ENCODE measurements at places on chromosomes 12 and 14. TPM values are rescaled to one million over a fixed set of nuclear protein-coding genes. Genes with fewer than 3 reads are reported as not detected.

ZNF84 gene
- total RNA-seq, result 61.7 TPM

CLEC4D gene
- not detected for total RNA-seq

KRT82 gene
- not detected for total RNA-seq

STON2 gene
- 78.3 TPM for total RNA-seq

SYT1 gene
- 286 TPM for total RNA-seq

OTOGL gene
- 4.3 TPM for total RNA-seq

KLRG1 gene
- 14.7 TPM for total RNA-seq

- DNase-seq, result no peak
These were observed 87.1 kb upstream of the ATF7IP start for GRCh38 chr12:14278294-14278953.

DNA sequence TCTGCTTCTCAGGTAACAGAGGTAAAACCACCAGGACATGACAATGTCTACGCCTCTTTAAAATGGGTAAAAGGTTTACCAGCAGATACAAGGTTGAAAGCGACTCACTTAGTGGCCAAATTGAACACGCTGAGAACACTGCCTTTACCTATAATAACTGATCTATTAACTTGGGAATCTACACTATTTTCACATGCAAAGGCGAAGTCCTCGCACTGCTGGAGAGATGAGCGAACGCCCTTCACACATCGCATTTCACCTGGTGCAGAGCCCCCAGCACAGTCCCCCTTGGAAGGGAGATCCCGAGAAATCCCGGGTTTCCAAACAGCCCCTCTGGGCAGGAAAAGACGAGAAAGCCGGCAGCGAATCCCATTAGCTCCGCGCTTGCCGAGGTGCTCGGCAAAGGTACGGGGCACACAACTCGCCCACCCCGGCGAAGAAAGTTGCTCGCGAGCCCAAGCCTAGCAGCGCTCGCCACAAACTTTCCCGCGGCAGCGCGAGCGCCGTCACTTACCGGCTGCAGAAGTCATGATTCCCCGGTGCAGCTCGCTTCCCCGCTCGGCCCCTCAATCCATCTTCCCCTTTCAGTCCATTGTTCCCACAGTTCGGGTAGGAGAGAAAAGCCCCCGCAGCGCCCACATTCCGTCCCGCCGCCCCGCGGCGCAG, 423 bp downstream of the FGD6 start:
- DNase-seq, result no peak

GRCh38 chr12:68772714-68773113, 26.7 kb downstream of the SLC35E3 start:
- DNase-seq, result no peak

DNA sequence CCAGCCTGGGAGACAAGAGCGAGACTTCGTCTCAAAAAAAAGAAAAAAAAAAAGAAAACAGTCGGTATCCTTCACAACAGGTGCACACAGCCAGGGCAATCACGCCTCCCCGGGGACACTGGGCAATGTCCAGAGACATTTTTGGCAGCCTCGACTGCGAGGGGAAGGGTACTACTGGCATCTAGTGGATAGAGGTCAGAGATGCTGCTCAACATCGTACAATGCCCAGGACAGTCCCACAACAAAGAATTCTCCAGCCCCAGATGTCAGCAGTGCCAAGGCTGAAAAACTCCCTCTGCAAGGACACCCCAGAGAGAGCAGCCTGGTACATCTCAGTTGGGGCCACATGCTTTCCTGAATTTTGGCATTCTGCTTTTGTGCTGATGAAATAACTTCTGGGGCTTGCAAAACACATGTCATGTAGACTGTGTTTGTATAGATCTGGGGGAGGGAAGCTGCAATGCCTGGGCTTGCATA, 21.5 kb downstream of the ALDH2 start:
- DNase-seq, result no peak

- DNase-seq, result no peak
These were observed 60.9 kb upstream of the CMKLR1 start for GRCh38 chr12:108400056-108400455.

DNA sequence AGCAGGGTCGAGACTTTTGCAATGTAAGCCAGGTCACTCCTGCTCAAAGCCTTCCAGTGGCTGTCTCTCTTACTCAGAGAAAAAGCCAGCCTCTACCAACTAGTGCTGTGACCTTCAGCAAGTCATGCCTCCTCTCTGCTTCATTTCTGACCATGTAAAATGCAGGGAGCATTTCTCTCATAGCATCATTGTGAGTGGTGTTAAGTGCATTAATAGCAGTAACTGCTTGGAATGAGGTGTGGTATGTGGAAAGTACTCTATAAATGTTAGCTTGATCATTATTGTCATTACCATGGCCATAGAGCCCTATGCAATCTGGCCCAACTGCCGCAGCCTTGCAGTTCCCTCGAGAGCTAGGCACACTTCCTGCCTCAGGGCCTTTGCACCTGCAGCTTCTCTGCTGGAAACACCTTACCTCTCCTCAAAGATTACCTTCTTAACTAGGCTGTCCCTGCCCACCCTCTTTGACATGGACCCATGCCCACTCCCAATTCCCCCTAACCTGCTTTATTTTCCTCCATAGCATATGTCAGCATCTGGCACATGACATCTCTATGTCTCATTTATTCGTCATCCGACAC, 10.9 kb downstream of the PLEKHD1 start:
- no peak for DNase-seq

DNA sequence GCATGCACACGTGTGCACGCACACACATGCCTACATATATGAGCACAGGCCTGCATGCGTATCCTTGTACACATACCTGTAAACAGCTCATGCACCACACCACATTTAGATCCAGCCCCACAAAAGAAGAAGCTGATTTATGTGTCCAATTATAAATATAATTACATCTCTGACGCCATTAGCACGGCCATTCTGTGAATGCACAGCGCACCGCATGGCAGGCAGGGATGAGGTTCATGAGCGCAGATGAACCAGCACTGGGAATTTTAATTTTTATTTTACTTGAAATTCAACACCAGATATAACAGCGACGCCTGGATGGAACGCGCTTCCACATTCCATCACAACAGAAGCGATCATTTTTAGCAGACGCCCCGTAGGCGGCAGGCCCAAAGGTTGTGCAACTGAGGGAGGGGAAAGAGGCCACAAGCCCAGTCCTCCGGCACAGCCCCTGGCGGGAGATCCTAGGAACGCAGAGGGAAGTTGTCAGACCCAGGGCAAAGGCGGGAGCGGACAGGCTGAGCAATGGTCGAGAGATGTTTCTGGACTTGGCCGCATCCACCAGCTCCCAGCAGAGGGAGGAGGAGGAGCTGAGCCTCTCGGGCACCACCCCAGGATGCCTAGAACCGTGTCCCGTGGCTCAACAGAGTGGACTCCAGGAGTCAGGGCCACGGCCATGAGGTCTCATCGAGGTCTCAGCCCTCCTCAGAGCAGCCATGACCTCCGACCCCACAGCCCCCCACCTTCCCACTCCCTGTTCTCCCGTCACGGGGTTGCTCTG, 37.9 kb upstream of the GALNT9 start:
- DNase-seq, result no peak

GRCh38 chr12:31471051-31471450, 119.9 kb downstream of the DENND5B start:
- no peak for DNase-seq

GRCh38 chr12:2580821-2581220, 213.9 kb upstream of the FKBP4 start:
- no peak for DNase-seq

DNA sequence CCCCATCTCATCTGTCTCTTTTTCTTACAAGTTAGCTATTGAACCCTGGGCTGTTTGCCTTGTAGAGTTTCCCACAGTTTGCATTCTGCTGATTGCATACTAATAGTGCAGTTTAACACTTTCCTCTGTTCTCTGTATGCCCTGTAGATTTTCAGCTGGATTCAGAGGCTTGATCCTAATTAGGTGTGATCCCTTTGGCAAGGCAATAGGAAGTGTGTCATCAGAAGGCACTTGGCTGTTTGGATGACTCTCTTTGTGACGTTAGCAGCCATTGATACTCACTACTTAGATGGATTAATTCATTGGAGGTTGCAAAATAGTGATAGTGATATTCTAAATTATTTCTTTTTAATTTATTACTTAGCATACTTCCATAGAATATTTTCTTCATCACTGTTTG, 33.6 kb downstream of the FUT8 start:
- DNase-seq, result no peak

DNA sequence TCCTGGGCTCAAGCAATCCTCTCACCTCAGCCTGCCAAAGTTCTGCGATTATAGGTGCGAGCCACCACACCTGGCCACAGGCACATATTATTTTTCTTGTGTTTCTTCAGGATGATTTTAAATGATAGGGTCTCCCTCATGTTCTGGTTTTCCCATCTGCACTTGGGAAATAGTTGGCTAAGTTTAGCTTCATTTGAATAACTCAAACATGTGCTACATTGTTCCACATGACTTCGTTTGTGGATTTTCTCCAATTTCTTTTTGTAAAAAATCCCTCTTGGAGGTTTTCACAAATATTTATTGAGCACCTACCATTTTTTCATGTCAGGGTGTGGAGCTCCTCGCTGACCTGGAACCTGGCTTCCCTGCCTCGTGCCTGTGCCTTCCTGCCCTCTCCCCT, 55.2 kb upstream of the GNPNAT1 start:
- DNase-seq, result no peak

- no peak for DNase-seq
These were observed 180.4 kb upstream of the ATP2B1 start for GRCh38 chr12:89889062-89889461.

DNA sequence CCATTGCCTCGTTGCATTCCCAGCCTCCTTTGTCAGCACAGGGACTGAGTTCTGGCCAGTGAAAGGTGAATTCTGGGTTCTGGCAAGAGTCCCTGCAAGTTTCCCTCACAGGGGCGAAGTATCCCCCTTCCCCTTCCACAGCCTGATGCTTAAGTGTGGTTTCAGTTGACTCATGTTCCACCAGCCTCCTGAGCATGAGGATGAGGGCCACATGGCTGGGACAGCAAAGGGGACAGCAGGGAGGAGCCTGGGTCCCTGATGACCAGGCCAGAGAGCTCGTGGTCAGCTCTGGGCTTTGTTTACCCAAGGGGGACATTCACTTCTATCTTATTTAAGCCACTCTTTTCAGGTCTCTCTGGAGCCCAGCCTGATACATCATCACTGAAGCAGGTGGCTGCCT, 36.5 kb downstream of the CACNA2D4 start:
- DNase-seq, result no peak

DNA sequence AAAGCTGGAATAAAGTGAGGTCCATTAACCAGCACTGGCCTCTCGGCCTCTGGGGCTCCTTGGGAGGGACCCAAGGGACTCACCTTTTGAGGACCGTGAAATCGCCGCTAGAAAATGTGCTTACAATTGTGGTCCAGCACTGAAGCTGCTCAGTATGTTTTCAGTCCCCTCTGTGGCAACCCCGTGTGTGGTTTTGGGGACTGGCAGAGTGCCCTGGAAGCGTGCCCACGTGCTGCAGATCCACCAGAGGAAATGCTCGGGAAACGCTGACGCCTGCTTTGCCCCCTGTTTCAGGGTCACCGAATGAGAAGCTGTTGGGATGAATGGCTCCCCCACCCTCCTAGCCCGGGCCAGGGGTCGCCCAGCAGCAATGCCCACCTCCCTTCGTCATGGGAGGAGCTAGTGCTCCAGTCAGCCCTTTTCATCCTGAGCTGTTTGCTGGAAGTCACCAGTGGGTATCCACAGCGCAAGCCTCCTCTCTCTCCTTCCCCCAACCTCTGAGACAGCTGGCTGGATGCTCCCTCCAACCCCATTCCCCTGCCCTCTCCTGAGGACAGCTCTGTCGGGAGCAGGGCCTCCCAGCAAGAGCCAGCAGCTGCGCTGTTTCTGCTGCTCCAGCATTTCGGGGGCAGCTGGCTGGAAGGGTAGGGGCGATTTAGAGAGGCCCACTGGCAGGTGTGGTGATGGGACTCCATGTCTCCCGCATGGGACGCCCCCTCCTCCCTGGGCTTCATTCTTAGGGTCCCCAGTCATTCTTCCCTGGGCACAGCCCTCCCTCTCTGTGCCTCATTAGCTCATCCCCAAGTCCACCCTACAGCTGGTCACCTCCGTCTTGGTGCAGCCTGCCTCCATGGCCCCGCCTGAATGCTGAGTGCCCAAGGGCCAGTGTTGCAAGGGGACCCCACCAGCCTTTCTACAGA, 33.2 kb upstream of the PPP1R13B start:
- peak; percentile 43 for DNase-seq

- no peak for DNase-seq
These were observed 170.1 kb downstream of the STXBP6 start for GRCh38 chr14:24879661-24880386.

GRCh38 chr12:86729739-86730138, 473.5 kb upstream of the MGAT4C start:
- DNase-seq, result no peak

DNA sequence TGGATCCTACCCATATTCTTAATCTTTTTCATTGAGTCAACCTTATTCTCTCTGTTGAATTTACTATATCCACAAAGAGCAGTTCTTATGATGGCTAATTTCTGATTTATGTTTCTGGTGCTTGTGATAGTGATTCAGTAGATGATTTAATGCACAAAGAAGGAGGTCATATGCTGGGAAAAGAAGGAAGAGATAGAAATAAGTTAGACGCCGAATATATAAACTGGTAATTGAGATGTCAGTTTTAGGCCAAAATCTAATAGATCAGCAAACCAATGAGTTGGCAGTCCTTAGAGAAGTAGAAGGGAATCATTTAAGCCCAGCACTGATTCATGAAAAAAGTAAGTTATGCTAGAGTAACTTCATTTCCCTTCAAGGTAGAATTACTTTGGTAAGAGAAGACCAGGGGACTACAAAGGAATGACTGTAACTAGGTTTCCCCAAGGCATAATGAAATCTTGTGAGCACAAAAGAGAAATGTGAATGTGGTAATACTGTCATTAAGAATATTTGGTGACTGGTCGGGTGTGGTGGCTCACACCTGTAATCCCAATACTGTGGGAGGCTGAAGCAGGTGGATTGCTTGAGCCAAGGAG, 132.4 kb downstream of the TGFB3 start:
- DNase-seq, result no peak

Measured in dorsolateral prefrontal cortex (tissue), 122 donors.